Activated naive CD8-positive, alpha-beta T cell treated with anti-CD3 and anti-CD28 coated beads, Interleukin-2, amount 10 ng/mL, durations not matched to agents 7 days and 5 days (primary cell): ENCODE measurements at places on chromosomes 7 and 10. TPM values are rescaled to one million over a fixed set of nuclear protein-coding genes. Genes with fewer than 3 reads are reported as not detected.

Gene TUBAL3
- total RNA-seq: not detected

DNA sequence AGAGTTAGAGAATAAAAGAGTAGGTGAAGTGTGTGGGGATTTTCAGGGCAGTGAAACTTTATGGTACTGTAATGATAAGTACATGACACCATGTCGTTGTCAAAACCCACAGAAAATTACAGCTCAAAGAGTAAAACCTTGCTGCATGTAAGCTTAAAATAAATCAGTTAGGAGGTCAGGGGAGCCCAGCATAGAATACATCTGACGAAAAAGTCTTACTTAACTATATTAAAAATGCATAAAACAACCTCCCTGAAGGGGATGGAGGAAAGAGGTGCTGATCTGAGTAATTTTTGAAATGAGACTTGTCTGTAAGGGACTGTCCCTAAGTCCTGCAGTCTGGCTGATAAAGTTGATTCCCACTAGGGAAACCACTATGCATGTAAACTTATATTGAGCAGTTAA, 49.8 kb upstream of the AKR1E2 start:
- no peak for DNase-seq
- H3K27me3 ChIP-seq: peaks cover 26% of the 10 kb centered on the region
- H3K36me3 ChIP-seq: no peaks in the 10 kb centered on the region
- no peaks in the 10 kb centered on the region for H3K4me1 ChIP-seq

- peaks cover 14% of the 10 kb centered on the region for H3K27me3 ChIP-seq
- no peaks in the 10 kb centered on the region for H3K36me3 ChIP-seq
- peaks cover 8% of the 10 kb centered on the region for H3K4me1 ChIP-seq
- peak; percentile 33 for DNase-seq
These were observed 45.3 kb downstream of the RASGEF1A start for GRCh38 chr10:43221419-43222209.

Gene GDF2
- not detected for total RNA-seq

DNA sequence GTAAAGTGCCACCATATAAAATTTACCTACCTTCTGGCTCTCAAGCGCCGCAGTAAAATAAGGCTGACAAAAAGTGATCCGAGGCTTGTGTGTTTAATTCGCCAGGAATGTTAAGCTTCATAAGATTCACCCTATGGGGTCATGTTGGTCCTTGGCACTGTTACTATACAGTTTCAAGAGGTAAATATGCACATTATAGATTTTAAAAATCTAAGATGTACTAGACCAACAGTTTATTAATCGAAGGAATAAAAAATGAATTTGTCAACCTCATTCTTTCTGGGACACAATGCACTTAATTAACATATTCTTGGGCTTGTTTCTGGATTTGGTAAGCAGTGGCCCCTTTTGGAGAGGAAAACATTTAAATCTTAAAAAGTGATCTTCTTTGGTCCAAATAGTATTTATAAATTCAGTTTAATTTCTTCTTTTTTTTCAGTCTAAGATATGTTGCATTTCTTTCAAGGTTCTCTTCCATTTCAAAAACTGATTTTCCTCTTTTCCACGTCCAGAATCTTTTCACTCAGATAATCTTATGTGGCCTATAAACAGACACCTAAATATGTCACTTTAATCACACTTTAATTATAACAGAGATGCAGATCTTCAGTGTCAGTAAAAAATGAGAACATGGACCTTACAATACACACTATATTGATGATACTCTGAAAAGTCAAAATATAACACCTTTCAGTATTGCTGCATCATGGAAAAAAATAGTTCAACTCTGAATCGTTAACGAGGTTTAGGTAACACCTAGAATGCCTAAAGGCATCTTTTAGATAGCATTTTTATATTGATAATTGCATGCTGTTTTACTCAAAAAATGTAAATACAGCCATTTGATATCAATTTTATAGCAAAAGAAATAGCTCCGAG, 3.8 kb upstream of the SKIDA1 start:
- no peak overlapping the region for H3K4me3 ChIP-seq
- no peaks in the 10 kb centered on the region for H3K36me3 ChIP-seq
- no peak overlapping the region for H3K27ac ChIP-seq
- no peak for DNase-seq
- peaks cover 44% of the 10 kb centered on the region for H3K27me3 ChIP-seq

GRCh38 chr10:11011436-11011835, 6.2 kb upstream of the CELF2 start:
- no peak overlapping the region for H3K27ac ChIP-seq
- no peak for DNase-seq
- H3K36me3 ChIP-seq: no peaks in the 10 kb centered on the region
- no peak overlapping the region for H3K4me3 ChIP-seq
- peaks cover 9% of the 10 kb centered on the region for H3K4me1 ChIP-seq
- peaks cover 85% of the 10 kb centered on the region for H3K27me3 ChIP-seq

DNA sequence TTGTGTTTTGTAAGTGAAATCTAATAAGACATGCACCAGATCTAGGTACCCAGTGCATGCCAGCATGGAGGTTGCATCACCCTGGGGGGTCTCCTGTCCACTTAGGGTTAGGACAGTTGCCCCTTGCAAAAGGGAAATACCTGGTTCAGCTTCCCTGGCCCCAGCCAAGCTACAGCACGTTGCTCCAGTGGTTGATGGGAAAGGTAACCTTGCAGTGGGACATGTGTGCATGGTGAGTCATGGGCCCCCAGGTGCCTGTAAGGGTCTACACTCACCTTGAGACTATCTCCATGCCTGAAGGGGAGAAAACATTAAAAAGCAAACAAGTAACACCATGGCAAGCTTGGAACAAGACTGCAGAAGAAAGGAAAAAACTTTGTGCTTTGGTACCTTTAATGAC, 143.9 kb downstream of the LSM5 start:
- H3K4me3 ChIP-seq: no peak overlapping the region
- no peak overlapping the region for H3K27ac ChIP-seq
- no peaks in the 10 kb centered on the region for H3K4me1 ChIP-seq
- H3K36me3 ChIP-seq: no peaks in the 10 kb centered on the region
- H3K27me3 ChIP-seq: no peaks in the 10 kb centered on the region

DNA sequence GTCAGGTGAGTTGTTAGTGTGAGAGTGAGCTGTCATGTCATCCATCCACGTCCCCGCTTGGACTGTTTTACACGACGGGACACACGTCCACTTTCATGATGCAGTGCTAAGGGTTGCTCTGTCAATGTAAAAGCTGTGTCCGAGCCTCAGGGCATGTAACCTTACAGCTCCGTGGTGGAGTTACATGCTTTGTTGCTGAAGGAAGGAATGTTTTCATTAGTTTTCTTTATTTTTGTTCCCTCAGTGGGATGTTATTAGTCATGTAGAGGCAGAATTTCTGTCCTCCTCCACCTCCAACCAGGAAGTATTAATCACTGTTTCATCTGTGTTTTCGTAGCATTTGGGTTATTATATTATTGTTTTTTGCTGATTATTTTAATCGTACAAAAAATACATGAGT, 88.6 kb downstream of the NRG3 start:
- no peaks in the 10 kb centered on the region for H3K27me3 ChIP-seq
- H3K4me1 ChIP-seq: no peaks in the 10 kb centered on the region
- H3K4me3 ChIP-seq: no peak overlapping the region
- DNase-seq: no peak

Gene FKBP6
- not detected for total RNA-seq

GRCh38 chr10:11522821-11523245, 88.6 kb downstream of the USP6NL start:
- H3K4me1 ChIP-seq: peaks cover 5% of the 10 kb centered on the region
- H3K27ac ChIP-seq: no peak overlapping the region
- H3K4me3 ChIP-seq: no peak overlapping the region
- H3K36me3 ChIP-seq: peaks cover 3% of the 10 kb centered on the region

- peaks cover 26% of the 10 kb centered on the region for H3K4me1 ChIP-seq
- H3K27ac ChIP-seq: peak overlapping the region; percentile 77
- no peaks in the 10 kb centered on the region for H3K36me3 ChIP-seq
- peak overlapping the region; percentile 27 for H3K4me3 ChIP-seq
- H3K27me3 ChIP-seq: no peaks in the 10 kb centered on the region
- no peak for DNase-seq
These were observed 202.1 kb downstream of the PRPF18 start for GRCh38 chr10:13788711-13789447.

Gene CXCL12
- not detected for total RNA-seq

- no peaks in the 10 kb centered on the region for H3K36me3 ChIP-seq
- DNase-seq: no peak
- H3K27ac ChIP-seq: no peak overlapping the region
These were observed 22.9 kb upstream of the CAMK2B start for GRCh38 chr7:44348300-44348699.

- no peaks in the 10 kb centered on the region for H3K27me3 ChIP-seq
- H3K27ac ChIP-seq: no peak overlapping the region
- DNase-seq: no peak
- no peaks in the 10 kb centered on the region for H3K36me3 ChIP-seq
- peaks cover 6% of the 10 kb centered on the region for H3K4me1 ChIP-seq
These were observed 48.9 kb downstream of the LRGUK start for GRCh38 chr7:134176037-134176350.

DNA sequence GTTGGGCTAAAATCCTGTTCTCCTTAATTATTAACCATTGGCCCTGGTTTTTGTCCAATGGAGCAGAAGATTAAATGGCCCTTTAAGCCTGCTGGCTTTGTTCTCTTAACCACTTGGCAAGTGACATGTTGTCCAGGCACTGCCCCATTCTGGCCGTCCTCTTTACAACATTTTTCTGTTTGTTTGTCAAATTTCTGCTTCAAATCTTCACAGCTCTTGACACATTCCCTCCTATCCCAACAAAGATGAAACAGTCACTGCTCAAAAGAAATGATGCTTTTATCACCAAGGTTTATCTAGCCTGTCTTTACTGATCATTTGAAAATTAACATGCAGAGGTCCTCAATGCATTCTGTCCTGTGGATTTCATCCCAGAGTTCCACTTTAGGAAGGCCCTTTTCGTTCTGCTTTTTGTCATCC, 700.4 kb downstream of the KCNMA1 start:
- H3K27me3 ChIP-seq: no peaks in the 10 kb centered on the region
- H3K27ac ChIP-seq: no peak overlapping the region
- no peak for DNase-seq

DNA sequence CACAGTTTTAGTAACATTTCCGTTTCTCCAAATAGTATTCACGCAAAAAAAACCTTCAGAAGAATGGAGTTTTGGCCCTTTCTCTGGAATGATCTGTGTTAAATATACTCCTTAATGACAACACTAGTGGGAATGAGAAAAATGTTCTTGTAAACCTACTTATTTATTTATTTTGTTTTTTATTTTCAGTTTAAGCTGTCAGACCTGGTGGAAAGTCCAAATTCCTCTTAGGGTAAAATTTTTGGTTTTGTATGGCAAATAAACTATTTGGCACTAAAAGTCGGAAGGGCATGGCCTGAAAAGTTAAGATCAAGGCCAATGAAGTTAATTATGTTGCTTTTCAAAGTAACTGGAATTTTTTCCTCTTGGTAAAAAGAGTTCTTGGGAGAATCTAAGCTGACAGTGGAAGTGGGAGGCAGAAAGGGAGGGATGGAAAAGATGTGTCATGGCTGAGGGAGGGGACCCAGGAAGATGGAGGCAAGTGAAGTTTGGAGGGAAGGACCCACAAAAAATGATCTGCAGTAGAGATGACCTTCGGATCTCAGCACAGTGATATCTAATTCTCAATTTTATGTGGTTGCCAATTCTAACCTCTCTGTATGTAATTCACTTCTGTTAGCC, 33.5 kb upstream of the VPS41 start:
- no peaks in the 10 kb centered on the region for H3K4me1 ChIP-seq
- H3K4me3 ChIP-seq: no peak overlapping the region
- no peak overlapping the region for H3K27ac ChIP-seq
- H3K36me3 ChIP-seq: no peaks in the 10 kb centered on the region

GRCh38 chr10:23362879-23363792, 18.5 kb upstream of the C10orf67 start:
- peaks cover 6% of the 10 kb centered on the region for H3K36me3 ChIP-seq
- H3K4me1 ChIP-seq: peaks cover 48% of the 10 kb centered on the region
- H3K27me3 ChIP-seq: no peaks in the 10 kb centered on the region
- H3K4me3 ChIP-seq: peak overlapping the region; percentile 81

DNA sequence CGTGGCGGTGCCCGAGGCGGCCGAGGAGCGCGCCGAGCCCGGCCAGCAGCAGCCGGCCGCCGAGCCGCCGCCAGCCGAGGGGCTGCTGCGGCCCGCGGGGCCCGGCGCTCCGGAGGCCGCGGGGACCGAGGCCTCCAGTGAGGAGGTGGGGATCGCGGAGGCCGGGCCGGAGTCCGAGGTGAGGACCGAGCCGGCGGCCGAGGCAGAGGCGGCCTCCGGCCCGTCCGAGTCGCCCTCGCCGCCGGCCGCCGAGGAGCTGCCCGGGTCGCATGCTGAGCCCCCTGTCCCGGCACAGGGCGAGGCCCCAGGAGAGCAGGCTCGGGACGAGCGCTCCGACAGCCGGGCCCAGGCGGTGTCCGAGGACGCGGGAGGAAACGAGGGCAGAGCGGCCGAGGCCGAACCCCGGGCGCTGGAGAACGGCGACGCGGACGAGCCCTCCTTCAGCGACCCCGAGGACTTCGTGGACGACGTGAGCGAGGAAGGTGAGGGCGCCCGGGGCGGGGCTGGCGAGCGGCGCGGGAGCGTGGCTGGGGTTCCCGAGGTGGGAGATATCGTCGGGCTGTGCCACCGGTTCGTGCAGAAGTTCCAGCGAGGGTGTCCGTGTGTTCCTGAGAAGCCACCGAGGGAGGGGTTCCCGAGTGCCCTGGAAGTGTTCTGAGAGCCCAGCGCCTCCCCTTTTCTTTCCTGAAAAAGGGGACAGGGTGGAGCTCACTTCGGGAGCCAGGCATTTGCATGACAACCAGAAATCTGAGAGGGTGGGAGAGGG, 495 bp downstream of the EIF3B start:
- H3K27me3 ChIP-seq: no peaks in the 10 kb centered on the region
- no peak for DNase-seq
- peak overlapping the region; percentile 87 for H3K4me3 ChIP-seq
- peak overlapping the region; percentile 97 for H3K27ac ChIP-seq
- peaks cover 23% of the 10 kb centered on the region for H3K4me1 ChIP-seq
- H3K36me3 ChIP-seq: peaks cover 9% of the 10 kb centered on the region

DNA sequence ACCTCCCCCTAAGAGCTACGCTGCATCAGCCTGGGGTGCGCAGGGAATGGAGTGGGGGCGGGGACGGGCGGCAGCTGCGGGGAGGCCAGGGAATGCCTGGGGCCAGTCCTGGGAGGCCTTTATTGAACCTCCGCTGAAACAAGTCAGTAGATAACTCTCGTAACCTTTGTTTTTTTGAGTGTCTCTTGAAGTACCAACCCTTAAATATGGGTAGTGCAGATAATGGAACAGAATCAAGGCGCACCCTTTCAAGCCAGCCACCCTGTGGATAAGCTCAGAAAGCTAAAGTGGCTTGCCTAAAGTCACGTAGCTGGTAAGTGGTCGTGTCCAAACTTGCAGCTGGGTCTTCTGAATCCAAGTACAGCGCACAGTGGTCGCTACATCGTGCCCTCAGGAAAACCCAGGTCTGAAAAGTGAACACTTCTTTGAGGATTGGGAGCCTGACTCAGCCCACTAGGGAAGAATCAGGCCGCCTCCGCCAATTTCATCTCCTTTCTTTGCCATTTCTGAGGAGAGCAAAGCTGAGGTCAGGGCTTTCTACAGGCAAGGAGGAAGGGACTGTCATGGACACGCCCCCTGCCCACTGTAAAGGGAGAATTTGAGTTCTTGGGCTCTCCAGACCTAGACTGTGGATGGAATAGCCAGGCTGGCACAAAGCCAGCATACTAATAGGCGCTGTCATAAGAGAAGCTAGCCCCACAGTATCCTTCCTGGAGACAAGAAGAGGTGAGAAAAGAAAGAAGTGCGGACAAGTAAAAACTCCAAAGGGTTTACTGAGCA, 3.2 kb upstream of the EGR2 start:
- peaks cover 17% of the 10 kb centered on the region for H3K4me1 ChIP-seq
- no peak overlapping the region for H3K27ac ChIP-seq
- no peaks in the 10 kb centered on the region for H3K36me3 ChIP-seq
- DNase-seq: no peak
- H3K4me3 ChIP-seq: peak overlapping the region; percentile 25
- peaks cover 42% of the 10 kb centered on the region for H3K27me3 ChIP-seq
